ENCODE measurements at places on chromosomes 5 and 9.

GRCh38 chr9:123645762-123646161 is 284.2 kb downstream of the DENND1A start:
- DNase-seq: no peak

GRCh38 chr9:12764150-12764549 is 10.7 kb upstream of the LURAP1L start:
- no peak for DNase-seq

GRCh38 chr5:36526537-36526936 is 79.9 kb upstream of the SLC1A3 start:
- no peak for DNase-seq

GRCh38 chr5:150641006-150641570 is 628 bp downstream of the SYNPO start:
- peak; percentile 83 for DNase-seq

GRCh38 chr9:91567642-91568274 is 144.1 kb upstream of the NFIL3 start:
- DNase-seq: no peak

DNA sequence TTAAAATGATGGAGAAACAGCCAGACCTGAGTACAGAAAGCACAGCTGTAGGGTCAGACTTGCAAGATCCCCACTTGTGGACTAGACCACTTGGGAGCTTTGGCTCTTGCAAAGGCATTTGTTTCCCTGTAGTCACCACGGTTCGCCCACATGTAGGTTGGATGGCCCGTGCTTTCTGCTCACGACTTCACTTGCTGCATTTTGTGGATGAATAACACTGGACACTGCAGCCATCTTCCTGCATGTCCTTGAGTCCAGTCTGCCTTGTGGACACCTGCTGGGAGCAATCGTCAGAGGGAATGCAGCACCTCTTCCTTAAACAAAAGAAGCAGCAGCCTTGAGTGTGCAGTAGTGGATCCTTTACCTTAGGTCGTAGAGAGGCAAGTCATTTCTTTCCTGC is 372.9 kb upstream of the IRX2 start:
- no peak for DNase-seq

DNA sequence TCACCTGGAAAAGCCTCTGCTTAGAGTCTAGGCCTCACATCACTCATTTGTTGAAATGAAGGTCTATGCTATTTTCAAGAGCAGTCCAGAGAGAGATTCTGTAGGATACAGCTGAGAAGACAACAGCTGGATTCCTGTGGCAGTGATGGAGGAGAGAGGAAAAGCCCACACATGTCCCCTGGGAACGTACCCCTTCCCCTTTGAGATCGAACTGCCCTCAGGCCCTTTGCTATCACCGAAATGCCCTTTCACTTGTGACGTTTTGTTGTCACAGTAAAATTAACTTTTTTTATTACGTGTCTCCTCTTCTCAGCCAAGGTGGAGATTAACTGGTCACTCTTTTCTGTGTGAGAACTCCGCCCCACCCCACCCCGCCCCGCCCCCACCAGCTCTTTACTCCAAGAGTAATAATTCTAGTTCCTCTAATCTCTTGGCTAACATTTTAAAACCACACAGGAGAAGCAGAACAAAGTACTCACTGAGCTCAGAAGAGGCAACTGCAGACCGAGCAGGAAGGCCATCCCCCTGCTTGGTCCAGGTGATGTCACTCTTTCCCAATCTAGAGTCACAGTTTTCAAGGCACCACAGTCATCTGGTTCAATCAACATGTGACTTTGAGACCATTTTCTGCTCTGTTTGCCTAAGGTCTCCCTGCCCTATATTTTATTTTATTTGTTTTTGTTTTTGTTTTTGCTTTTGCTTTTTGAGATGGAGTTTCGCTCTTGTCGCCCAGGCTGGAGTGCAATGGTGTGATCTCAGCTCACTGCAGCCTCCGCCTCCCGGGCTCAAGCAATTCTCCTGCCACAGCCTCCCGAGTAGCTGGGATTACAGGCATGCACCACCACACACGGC is 105.6 kb downstream of the SUSD1 start:
- DNase-seq: no peak

- DNase-seq: no peak
Observed at GRCh38 chr5:160926428-160926827, 74.4 kb upstream of the ATP10B start.

DNA sequence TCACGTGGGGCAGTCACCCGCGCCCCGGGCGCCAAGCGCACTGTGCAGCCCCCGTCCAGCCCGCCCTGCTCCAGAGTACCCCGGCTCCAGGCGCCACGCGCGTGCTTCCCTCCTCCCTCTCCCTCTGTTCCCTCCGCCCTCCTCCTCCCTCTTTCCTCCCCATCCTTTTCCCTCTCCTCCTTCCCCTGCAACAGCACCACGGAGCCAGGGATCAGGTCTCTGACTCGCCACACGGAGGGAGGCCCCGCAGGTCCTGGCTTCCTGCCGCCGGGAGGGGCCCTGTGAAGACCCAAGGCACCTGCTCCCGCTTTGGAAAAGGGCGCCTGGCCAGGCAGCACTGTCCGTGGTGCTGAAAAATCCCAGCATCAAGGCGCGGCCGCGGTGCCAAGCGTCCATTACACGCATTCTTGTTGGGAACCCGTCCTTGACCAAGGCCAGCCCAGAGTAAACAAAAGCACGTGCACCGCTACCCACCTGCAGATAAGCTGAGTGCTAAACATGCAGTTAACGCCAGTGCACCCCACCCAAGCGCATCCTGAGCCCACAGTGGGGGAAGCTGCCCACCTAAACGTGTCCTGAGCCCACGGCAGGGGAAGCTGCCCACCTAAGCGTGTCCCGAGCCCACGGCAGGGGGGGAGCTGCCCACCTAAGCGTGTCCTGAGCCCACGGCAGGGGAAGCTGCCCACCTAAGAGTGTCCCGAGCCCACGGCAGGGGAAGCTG is 21.7 kb downstream of the SLC6A18 start:
- DNase-seq: peak; percentile 17

- DNase-seq: no peak
Observed at GRCh38 chr9:36893911-36894310, 140.2 kb downstream of the PAX5 start.

DNA sequence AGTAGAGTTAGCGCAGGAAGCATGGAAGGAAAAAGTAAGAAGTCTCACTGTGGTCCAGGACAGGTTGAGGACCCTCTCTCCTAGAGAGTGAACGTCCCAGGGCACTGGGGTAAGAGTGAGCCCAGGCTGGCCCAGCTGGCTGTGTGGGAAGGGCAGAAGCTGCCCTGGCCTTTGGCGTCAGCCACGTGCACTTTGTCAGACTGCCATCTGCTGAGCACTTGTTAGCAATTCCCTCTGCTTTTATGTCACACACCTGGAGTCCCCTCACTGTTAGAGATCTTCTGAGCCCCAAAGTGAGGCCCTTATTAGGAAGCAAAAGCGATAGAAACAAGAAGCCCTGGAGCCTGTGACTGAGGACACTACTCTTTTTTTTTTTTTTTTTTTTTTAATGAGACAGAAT is 79.1 kb downstream of the UGCG start:
- no peak for DNase-seq

GRCh38 chr9:100084128-100084453 is 14.7 kb downstream of the ERP44 start:
- no peak for DNase-seq

GRCh38 chr5:126462239-126463014 is 39.2 kb downstream of the GRAMD2B start:
- no peak for DNase-seq

GRCh38 chr5:174222891-174223290 is 177.4 kb downstream of the NSG2 start:
- no peak for DNase-seq

DNA sequence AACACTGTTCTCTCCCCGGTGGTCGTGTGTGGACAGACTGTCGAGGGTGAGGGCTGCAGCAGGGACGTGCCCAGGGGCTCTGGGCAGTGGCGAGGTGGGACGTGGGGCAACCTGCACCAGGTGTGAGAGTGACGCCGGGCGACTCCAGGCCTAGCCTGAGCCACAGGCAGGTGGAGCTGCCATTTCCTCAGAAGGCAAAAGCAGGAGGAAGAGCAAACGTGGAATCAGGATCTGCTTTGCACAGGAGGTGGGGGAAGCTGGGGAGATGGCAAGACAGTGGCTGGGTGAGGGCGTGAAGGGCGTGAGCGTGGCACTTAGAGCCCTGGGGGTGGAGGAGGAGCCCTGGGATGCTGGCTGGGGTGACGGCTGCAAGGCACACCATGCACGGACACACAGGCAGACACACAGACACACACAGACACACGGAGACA is 39.6 kb upstream of the NSMF start:
- DNase-seq: no peak

- DNase-seq: no peak
Observed at GRCh38 chr9:88237479-88237961, 99.2 kb upstream of the SPATA31C2 start.

GRCh38 chr5:32709750-32710549 is 1.2 kb upstream of the NPR3 start:
- DNase-seq: peak; percentile 82

GRCh38 chr5:64040490-64040889 is 78.2 kb upstream of the HTR1A start:
- no peak for DNase-seq
